Mesenteric fat pad (tissue), 1 donor: ENCODE measurements at places on chromosomes 6 and 20. TPM values are rescaled to one million over a fixed set of nuclear protein-coding genes. Genes with fewer than 3 reads are reported as not detected.

DNA sequence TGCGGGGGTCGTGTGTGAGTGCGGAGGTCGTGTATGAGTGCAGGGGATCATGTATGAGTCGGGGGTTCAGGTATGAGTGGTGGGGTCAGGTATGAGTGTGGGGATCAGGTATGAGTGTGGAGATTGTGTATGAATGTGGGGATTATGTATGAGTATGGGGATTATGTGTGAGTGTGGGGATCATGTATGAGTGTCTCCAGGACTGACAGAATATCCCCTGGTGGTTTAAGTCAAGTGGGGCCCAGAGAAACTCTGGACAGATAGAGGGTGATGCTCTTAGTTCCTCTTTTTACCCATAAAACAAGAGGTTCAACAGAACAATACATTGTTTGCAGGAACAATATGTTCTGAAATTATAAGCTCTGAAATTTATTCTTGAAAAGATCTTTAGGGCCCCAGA, 131.9 kb downstream of the UST start:
- no peak for DNase-seq

GRCh38 chr20:59441860-59442810, 141.7 kb downstream of the EDN3 start:
- no peak for DNase-seq

DNA sequence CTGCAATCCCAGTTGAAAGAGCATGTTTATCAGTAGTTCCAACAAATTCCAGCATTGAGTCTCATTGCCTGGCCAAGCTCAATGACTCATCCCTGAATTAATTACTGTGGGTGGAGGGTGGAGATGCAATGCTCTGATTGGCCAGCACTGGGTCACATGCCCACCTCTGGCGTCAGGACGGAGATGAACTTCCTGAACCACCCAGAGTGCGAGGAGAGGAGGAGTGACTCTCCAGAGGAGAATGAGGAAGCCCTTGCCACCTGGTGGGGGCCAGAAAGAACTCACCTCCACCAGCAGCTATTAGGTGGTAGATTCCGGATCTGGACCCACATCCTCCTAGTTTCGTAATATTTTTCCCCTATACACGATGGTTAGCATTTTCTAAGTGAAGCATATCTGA, 283.9 kb downstream of the TBC1D7 start:
- DNase-seq = no peak

- DNase-seq = no peak
Measured at GRCh38 chr6:127938701-127939100, 37.8 kb upstream of the THEMIS start.

Gene NTSR1
- not detected for total RNA-seq

Gene TMEM170B
- 13.5 TPM for total RNA-seq

Gene NKX2-2
- not detected for total RNA-seq

Gene KHDRBS2
- total RNA-seq = not detected

Gene FNDC11
- 0.13 TPM for total RNA-seq

Gene PI3
- not detected for total RNA-seq

Gene ARHGAP40
- total RNA-seq = not detected

Gene PCNA
- total RNA-seq = 24.6 TPM
